ENCODE measurements at places on chromosomes 12 and 14.
A peak's percentile ranks its signal among the peaks of the same experiment; 100 is the strongest.

DNA sequence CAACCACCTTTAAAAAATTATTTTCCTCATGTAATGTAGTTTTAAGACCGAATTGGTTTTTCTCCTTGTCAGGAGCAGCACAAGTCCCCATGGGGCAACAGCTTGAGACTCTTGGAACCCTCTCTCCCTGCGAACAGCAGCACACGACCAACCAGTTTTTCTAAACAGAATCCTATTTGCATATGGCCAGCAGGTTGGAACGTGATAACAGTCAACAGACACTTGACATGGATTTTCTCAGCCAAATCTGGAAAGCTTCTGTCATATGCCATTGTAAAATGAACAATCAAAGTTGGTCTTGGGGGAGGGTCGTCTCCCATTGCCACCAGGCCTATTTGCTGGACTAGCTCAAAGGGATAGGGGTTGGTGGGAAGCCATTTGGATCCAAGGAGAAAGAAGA is 1915.0 kb upstream of the FLRT2 start:
- no peak for DNase-seq

GRCh38 chr14:100221533-100222223 is 17.3 kb upstream of the YY1 start:
- peak; percentile 65 for DNase-seq

DNA sequence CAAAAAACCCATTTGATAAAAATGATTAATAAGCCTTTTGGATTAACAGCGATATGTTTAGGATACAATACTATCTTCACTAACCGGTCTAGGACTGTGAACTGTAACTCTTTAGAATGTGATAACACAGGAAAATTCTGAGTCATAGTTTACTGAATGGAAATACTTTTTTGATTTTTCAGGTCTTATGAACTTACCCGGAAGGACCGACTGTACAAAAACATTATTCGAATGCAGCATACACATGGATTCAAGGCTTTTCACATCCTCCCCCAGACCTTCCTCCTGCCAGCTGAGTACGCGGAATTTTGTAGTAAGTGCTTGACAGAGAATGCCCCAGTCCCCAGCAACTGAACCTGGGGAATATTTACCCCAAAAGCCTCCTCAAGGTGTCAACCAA is 29.0 kb downstream of the TTLL5 start:
- DNase-seq: no peak

DNA sequence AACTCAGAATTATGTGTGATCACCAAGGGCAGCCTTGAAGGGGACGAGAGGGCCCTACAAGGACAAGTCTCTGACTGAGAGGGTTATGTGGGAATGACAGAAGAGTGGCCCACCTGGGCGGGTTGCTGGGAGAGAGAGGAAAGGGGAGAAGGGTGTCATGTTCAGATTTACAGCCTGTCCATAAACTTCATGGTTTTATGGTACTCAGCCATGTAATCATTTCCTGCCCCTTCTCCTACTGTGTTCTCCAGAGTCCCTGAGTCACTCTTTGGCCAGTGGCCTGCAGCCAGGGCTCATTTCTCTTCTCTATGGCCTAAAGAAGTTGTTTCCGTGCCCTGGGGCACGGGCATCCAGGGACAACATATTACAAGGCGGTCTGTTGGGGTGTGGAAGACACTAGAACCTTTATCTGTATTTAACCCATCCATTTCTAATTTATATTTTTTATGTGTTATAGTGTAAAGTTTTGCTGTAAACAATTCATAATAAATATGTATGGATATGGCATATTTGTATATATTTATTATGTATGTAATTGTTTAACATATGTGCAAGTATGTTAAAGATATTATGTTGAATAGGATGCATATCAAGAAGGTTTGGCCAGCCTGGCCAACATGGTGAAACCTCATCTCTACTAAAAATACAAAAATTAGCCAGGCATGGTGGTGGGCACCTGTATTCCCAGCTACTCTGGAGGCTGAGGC is 26.9 kb downstream of the DDX47 start:
- no peak for DNase-seq

- no peak for DNase-seq
Observed at GRCh38 chr14:24665440-24665991, 31.5 kb upstream of the GZMB start.

DNA sequence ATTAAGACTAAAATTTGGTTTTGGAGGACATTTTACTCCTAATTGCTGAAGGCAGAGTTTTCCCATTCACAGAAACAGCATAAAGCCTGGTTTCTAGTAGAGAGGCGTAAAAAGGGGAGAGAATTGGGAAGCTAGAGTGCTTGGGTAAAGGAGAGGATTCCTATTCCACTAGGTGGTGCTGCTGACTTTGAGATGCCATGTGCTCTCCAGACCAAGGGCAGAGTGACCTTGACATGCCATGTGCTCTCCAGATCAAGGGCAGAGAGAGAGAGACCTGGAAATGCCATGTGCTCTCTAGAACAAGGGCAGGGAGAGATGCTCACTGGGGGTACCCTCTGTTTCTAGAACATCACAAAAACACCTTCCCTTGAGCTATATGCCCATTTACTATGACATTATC is 176.2 kb upstream of the PDZRN4 start:
- DNase-seq: no peak

- DNase-seq: no peak
Observed at GRCh38 chr14:85960756-85961155, 430.8 kb downstream of the FLRT2 start.

DNA sequence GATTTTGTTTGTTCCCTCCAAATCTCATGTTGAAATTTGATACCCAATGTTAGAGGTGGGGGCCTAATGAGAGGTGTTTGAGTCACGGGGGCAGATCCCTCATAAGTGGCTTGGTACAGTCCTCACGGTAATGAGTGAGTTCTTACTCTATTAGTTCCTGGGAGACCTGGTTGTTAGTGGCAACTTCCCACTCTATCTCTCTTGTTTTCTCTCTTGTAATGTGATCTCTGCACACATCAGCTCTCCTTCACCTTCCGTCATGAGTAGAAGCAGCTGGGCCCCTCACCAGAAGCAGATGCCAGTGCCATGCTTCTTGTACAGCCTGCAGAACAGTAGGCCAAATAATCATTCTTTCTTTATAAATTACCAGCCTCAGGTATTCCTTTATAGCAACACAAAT is 29.6 kb upstream of the KCNK10 start:
- no peak for DNase-seq

GRCh38 chr14:53461858-53462257 is 308.7 kb upstream of the DDHD1 start:
- no peak for DNase-seq

GRCh38 chr12:114168061-114168460 is 201.9 kb upstream of the RBM19 start:
- no peak for DNase-seq

- DNase-seq: no peak
Observed at GRCh38 chr12:98154850-98155249, 360.5 kb upstream of the TMPO start.

Data from activated effector memory CD4-positive, alpha-beta T cell treated with Interleukin-2 at 50 U/mL for 16 hours (primary cell).